ENCODE measurements at places on chromosomes 6 and 20. TPM values are rescaled to one million over a fixed set of nuclear protein-coding genes. Genes with fewer than 3 reads are reported as not detected.
A peak's percentile ranks its signal among the peaks of the same experiment; 100 is the strongest.

Gene CALHM6
- total RNA-seq = 2.8 TPM

Gene EYS
- 7.5 TPM for total RNA-seq

Gene SOBP
- 30.9 TPM for total RNA-seq

Gene SMLR1
- total RNA-seq = not detected

Gene EYA2
- total RNA-seq = 6.6 TPM

Gene BPIFB1
- 0.45 TPM for total RNA-seq

DNA sequence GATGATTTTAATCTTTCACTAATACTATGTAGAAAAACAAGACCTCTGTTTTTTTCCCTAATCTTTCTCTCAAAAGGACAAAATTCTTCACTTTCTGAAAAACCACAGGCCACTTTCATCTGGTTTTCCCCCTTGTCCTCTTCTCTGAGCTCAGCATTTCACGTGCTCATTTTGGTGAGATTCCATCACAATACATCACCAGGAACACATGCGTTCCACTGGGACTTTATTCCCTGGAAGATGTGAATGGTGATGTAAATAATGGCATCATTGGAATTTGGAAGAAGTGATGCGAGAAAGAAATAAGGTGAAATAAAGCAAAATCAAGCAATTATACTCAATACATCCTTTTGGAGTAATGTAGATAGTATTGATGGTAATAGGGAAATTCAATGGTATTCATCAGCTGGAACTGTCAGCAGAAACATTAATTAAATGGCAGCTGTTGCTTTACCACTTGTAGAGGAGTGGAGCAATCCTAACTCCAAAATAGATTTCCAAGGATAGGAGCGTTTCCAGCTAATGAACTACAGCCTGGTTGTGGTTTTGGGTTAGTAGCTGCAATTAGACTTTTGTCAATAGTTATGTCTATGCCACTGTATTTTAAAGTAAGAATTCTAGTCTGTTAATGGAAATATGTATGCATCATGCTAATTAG is 11.5 kb downstream of the FILIP1 start:
- DNase-seq = no peak

GRCh38 chr6:110823146-110823545 is 7.9 kb upstream of the CDK19 start:
- no peak for DNase-seq

GRCh38 chr6:53159558-53159957 is 10.9 kb upstream of the GCM1 start:
- no peak for DNase-seq

DNA sequence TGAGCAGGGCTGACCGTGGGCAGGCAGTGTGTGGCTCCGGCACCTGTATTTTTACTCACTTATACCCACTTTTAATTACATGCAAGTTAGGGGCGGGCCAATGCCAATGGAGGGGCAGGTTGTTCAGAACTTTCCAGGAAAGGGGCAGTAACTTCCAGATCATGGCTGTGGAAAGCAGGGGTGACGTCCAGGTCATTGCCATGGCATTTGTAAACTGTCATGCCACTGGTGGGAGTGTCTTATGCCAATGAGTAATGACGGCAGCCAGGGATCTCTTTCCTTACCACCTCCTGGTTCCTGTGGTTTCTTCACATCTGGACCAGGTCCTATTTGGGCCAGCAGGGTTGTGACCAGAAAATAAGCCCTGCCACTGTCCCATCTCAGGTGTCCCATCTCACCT is 258.7 kb downstream of the THBS2 start:
- DNase-seq = no peak

DNA sequence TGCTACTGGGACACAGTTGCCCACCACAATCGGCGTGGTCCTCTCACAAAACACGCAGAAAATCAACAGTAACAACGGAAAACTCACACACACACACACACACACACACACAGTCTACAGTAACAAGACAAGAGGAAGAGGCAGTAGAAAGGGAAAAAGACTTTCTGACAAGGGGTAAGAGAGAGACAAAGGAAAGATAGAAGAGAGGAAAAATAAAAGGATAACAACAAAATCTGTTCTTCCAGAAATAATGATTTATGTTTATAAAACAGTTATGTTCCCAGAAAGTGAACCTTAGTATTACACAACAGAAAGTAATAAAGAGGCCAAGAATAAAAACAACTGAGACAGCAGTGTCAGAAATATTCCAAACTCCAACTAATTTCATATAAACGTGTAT is 2.9 kb downstream of the RANBP9 start:
- DNase-seq = no peak

DNA sequence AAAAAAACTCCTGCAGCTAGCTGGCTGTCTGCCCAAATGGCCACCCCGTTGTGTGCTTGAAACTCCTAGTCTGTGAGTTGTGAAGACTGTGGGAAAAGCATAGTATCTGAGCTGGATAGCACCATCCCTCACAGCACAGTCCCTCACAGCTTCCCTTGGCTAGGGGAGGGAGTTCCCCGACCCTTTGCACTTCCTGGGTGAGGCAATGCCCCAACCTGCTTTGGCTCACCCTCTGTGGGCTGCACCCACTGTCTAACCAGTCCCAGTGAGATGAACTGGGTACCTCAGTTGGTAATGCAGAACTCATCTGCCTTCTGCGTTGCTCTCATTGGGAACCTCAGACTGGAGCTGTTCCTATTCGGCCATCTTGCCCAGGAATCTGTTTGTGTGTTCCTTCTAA is 260.6 kb upstream of the STXBP5 start:
- no peak for DNase-seq

- DNase-seq = no peak
Observed at GRCh38 chr6:14635934-14636591, 518.5 kb downstream of the CD83 start.

DNA sequence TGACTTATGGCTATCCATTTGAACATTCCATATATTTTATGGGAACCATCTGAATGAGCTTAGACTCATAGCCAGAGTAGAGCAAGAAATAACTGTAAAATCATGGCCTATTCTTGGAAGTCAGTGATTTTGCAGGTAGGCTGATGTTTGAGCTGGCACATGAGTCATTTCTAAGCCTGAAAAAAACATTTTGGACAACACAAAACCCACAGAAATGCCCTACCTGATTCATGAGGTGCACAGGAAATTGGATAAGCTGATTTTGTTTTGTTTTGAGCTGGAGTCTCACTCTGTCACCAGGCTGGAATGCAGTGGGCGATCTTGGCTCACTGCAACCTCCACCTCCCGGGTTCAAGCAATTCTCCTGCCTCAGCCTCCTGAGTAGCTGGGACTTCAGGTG is 443.0 kb downstream of the PKHD1 start:
- no peak for DNase-seq

DNA sequence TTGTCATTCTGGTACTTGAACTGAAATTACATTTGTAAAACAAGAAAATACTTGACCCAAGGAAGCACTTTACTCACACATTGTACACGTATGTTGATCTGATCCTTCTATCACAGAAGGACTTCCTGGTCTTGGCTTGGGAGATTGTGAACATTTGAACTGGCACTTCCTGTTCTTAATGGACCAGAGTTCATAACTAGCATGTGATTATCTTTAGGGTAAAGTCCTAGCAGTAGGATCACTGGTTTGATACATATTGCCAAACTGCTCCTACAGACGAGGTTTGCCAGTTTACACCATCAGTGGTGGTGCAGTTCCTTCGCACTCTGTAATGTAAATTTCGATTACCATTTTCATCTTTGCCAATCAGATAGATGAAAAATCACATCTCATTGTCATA is 12.7 kb downstream of the HECA start:
- DNase-seq = no peak

- no peak for DNase-seq
Observed at GRCh38 chr6:141056945-141057625, 1075.6 kb upstream of the GJE1 start.

DNA sequence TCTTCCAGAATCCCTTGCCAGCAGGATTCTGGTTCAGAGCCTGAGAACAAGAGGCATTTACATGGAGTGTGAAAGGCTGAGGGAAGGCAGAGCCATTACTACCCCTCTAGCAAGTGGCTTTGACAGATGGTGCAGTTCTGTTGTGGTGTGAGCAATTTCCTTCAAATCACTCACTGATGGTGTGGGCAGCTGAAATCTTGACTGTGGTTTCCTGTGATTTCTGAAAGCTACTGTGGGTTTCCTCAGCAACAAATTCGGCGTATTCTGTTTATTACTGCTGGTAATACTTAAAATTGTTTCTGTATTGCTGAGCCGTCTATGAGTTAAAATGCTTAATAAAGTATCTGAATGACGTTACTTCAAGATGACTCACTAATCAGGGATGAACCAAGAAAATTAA is 181.5 kb upstream of the TCF21 start:
- peak; percentile 80 for DNase-seq

DNA sequence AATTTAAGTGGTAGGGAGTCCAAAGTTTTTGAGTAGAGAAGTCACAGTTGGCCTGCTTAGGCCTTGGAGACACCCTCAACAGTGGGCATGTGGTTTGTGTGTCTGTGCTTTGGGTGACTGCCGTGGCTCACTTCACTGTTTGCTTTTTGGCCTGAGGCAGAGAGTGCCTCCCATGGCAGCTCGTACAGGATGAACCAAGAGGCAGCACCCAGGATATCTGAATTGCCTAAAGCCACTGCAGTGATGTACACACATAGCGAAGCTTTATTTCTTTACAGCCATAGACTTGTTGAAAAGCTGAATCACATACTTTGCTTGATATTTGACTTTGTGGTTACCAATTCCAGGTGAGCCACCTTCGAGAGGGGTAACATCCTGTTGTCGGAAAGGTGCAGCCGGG is 21.6 kb downstream of the RREB1 start:
- no peak for DNase-seq
